Activated naive CD4-positive, alpha-beta T cell treated with anti-CD3 and anti-CD28 coated beads, Interleukin-2, amount 10 ng/mL, durations not matched to agents 7 days and 5 days (primary cell): ENCODE measurements at places on chromosomes 4 and X.
A peak's percentile ranks its signal among the peaks of the same experiment; 100 is the strongest.

DNA sequence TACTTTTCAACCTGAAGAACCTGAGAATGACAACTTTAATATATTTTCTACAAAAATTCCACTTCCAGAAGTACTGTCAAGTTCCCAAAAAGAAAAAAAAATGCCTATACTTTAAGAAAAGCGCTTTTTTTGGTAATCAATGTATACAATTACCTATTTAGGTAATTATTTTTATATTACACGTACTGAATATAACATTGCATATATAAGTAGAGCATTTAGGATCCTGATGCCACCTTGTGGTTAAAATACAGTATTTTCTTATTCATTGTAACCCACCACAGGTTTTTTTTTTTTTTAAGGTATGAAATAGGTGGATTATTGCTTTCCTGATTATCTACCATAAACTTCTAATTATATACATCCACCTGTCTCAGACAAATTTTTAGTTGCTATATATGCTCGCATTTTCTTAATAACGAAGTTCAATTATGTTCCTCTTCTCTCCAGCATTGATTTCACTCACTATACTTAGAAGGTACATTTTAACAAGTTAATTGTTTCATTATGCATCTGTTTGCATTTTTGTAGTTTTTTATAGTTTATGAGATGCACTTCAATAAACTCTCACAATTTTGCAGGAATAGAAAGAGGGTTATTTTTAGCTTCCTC lies 5.2 kb downstream of the MAP9 start:
- DNase-seq = no peak

DNA sequence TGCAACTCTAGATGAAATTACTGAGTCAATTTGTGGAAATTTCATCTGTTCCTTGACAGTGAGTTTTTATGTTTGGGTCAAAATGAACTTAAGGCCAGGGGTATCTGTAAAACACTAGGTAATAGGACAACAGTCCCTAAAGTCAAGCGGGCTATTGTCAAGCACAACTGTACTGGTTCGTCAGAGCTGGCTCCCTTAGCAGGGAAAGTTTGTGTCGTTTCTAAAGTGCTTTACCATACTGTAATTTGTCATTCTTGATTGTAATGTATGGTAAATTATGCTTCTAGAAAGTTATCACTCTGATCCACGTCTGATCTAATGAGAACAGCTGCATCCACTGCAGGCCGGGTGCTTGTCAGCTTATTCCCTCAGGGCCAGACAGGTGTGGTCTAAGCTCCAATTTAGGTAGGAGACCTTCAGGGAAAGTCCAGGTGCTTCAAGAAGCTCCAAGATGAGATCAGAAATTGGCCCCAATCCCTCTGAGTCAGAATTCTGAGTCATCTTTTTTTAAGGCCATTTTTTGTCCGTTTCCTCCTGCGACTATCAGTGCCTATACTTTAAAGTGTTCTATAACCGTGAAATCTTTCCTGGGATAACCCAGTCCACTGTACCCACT lies 92.2 kb downstream of the PALLD start:
- no peak for DNase-seq

GRCh38 chr4:86565651-86566050 lies 28.5 kb upstream of the PTPN13 start:
- no peak for DNase-seq

- DNase-seq = no peak
These were observed 2.7 kb downstream of the PCDH10 start for GRCh38 chr4:133151691-133152329.

DNA sequence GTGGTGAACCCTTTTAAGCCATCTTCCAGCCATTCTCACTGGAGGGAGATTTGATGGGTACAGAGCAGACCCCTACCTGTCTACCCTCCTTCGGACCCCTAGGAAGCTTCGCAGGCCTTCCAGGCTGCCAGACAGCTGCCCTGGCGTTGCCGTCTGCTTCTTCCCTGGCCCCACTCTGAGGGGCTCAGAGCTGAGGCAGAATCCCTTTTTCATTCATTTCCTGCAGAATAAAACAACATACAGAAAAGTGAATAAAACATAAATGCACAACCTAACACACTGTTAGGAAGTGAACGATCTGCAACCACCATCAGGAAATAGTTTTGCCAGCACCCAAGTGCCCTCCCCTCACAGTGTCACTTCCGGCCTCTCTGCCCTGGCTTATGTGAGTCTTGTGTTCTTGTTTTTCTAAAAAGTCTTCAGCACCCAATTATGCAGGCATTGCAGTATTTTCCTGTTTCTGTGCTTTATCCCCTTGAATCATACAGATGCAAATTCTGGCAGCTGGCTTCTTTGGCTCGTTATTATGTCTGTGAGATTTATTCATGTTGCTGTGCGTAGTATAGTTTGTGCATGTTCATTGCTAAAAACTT lies 5.6 kb upstream of the ADD1 start:
- peak; percentile 88 for DNase-seq

DNA sequence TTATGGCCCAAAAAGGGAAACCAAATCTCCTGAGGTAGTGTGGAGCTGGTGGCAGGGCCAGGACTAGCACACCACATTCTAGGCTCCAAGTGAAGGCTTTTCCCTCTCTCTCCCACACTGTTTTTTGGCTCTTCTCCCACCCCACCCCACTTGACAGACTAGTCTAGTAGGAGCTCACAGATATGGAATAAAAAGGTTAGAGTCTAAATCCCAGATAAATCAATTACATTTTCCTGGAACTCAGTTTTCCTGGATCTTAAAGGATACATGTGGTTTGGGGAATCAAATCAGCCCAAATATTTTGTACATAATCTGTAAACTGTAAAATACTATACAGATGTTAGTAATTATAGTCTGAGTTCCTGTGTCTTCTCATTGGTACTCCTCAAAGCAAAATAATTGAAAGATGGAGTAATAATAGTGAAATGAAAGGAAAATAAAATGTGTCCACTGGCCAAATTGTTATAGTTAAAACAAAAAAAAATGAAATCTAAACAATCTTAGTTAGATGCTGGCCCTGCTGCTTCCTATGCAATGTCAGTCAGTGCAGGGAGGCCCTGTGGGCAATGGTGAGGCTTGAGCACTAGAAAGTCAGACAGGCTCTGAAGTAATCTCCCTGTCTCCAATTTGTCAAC lies 370.4 kb upstream of the CPEB2 start:
- no peak for DNase-seq

DNA sequence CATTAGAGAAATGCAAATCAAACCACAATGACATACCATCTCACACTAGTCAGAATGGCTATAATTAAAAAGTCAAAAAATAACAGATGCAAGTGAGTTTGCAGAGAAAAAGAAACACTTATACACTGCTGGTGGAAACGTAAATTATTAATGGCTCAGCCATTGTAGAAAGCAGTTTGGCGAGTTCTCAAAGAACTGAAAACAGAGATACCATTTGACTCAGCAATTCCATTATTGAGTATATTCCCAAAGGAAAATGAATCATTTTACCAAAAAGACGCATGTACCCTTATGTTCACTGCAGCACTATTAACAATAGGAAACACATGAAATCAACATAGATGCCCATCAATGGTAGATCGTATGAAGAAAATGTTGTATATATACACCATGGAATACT lies 75.0 kb downstream of the NAA11 start:
- no peak for DNase-seq

- DNase-seq = no peak
These were observed 92.9 kb upstream of the EDNRA start for GRCh38 chr4:147388018-147388417.

GRCh38 chr4:101238706-101239105 lies 108.6 kb downstream of the PPP3CA start:
- DNase-seq = no peak
